ENCODE measurements at places on chromosomes 4 and X.

- DNase-seq: no peak
Measured at GRCh38 chr4:106914223-106914622, 121.9 kb downstream of the DKK2 start.

DNA sequence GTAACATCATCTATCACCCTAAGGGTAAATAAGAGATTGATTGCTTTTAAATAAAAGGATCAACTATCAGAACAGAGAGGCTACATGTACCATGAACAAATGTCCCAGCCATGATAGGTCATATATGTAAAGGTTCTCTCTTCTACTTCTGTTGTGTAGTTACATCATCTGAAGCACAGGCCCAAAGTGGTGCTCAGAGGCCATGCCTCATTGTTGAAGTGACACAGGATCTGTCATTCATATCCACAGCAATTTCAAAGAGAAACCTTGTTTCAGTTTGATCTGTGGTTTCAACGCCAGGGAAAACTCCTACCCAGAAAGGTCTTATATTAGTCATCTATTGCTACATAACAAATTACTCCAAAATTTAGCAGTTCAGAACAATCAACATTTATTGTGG is 269.2 kb upstream of the MAOA start:
- no peak for DNase-seq

GRCh38 chr4:173171098-173171497 is 2.5 kb downstream of the GALNT7 start:
- peak; percentile 70 for DNase-seq

DNA sequence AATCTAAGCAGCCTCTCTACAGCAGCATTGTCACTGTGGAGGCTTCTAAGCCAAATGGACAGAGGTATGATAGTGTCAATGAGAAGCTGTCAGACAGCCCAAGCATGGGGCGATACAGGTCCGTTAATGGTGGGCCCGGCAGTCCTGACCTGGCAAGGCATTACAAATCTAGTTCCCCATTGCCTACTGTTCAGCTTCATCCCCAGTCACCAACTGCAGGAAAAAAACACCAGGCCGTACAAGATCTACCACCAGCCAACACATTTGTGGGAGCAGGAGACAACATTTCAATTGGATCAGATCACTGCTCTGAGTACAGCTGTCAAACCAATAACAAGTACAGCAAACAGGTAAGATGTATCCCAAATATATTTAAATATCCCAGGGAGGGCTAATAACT is 4.1 kb downstream of the PCDH7 start:
- peak; percentile 44 for DNase-seq

- no peak for DNase-seq
Measured at GRCh38 chr4:177975315-177975987, 533.2 kb upstream of the AGA start.

- no peak for DNase-seq
Measured at GRCh38 chr4:136634121-136634520, 898.2 kb downstream of the PCDH18 start.
